Common myeloid progenitor, CD34-positive (primary cell): ENCODE measurements at places on chromosomes 1 and 21.

DNA sequence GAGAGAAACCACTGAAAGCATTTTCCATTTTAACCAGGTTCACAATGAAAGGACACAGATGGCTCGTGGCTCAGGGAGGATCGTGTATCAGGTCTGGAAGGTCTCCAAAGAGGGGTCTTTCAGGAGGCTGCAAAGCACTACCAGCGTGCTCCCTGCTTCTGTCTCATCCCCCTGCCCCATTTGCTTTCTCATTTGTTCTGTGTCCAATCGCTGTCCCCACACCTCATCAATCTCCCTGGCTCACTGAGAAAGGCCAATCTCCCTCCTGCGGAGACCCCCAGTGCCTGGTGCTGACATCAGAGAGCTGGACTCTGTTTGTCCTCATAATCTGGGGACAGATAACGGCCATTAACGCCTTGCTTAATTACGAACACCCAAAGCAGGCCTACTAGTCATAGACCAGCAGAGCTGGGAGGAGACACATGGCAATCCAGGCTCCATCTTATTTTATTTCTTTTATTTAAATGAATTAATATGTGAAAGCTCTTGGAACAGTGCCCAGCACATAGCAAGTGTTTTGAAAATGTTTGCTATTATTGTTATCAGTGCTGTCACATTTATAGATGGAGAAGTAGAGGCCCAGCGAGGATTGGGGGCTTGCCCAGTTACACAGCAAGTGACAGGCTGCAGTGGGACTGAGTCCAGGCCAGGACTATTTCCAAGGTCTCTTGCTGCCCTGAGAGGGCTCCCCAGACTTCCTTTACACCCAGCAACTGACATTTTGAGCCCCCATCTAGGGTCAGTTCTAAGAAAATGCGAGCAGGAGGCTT is 341.0 kb upstream of the USP24 start:
- H3K27me3 ChIP-seq, result no peaks in the 10 kb centered on the region
- H3K4me1 ChIP-seq, result no peaks in the 10 kb centered on the region
- no peaks in the 10 kb centered on the region for H3K36me3 ChIP-seq
- H3K27ac ChIP-seq, result no peak overlapping the region
- no peak overlapping the region for H3K4me3 ChIP-seq
- DNase-seq, result no peak

DNA sequence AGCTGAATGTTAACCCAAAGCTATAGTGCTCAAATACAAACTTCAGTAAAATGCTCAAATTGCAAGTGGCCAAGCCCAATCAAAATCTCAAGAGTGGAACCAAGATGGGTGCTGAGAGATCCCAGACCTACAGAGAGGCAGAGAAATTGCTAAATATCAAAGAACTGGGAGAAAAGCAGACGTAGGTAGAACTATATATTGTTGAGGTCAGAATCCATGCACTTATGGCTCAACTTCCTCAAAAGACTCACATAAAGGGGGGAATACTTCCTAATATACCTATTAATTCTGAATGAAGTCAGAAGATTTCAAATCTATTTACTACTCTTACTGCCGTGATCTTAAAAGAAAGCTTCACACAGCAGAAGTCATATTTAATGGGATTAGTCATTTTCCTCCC is 65.2 kb downstream of the PUM1 start:
- peaks cover 69% of the 10 kb centered on the region for H3K36me3 ChIP-seq
- no peak overlapping the region for H3K4me3 ChIP-seq
- H3K27ac ChIP-seq, result no peak overlapping the region

GRCh38 chr1:182196897-182197870 is 135.7 kb upstream of the ZNF648 start:
- DNase-seq, result no peak
- H3K27ac ChIP-seq, result no peak overlapping the region
- H3K4me1 ChIP-seq, result no peaks in the 10 kb centered on the region
- no peaks in the 10 kb centered on the region for H3K36me3 ChIP-seq
- H3K27me3 ChIP-seq, result no peaks in the 10 kb centered on the region

GRCh38 chr1:201938440-201939035 is 7.8 kb downstream of the LMOD1 start:
- H3K4me1 ChIP-seq, result no peaks in the 10 kb centered on the region
- no peaks in the 10 kb centered on the region for H3K36me3 ChIP-seq
- H3K27me3 ChIP-seq, result peaks cover 5% of the 10 kb centered on the region
- DNase-seq, result no peak
- H3K4me3 ChIP-seq, result no peak overlapping the region

DNA sequence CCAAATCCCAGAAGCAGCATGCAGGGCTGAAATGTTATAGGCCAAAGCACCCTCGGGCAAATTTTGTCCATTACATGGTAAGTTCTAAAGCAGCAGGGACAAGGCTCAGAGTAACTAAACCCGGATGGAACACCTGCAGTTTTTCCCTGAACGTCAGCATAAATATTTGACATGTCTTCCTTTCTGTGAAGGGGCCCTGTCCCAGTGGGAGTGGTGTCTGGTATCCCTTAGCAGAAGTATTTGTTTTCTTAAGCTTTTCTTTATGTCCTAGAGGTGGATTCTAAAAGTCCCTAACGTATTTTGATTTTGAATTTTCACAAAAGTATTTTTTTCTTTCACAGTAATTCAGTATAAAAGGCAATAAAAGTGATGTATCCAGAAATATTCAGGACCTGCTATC is 223.9 kb downstream of the ST6GALNAC3 start:
- no peaks in the 10 kb centered on the region for H3K36me3 ChIP-seq
- no peak overlapping the region for H3K27ac ChIP-seq
- H3K4me1 ChIP-seq, result no peaks in the 10 kb centered on the region
- no peaks in the 10 kb centered on the region for H3K27me3 ChIP-seq
- no peak overlapping the region for H3K4me3 ChIP-seq

- no peak overlapping the region for H3K4me3 ChIP-seq
- H3K36me3 ChIP-seq, result no peaks in the 10 kb centered on the region
- no peak overlapping the region for H3K27ac ChIP-seq
- no peaks in the 10 kb centered on the region for H3K27me3 ChIP-seq
Measured at GRCh38 chr1:67629370-67630075, 55.5 kb upstream of the GADD45A start.

DNA sequence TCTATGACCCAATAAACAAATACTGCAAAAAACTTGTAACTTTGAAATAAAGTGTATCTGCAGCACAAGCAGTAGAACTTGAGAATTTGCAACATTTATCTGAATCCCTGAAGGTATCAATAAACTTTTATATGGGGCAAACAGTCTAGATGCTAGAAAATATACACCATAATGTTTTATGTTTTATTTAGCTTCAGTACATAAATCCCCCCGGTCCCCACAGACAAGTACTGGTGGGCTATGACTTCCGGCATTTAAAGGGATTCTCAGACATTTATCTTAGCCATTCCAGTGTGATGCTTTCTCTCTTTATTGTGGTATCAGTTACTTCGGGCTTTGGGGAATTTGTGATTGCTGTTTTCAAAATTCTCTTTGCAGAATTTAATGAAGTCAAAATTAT is 390.4 kb downstream of the SIPA1L2 start:
- H3K27ac ChIP-seq, result no peak overlapping the region
- DNase-seq, result no peak
- H3K4me1 ChIP-seq, result no peaks in the 10 kb centered on the region
- no peak overlapping the region for H3K4me3 ChIP-seq

DNA sequence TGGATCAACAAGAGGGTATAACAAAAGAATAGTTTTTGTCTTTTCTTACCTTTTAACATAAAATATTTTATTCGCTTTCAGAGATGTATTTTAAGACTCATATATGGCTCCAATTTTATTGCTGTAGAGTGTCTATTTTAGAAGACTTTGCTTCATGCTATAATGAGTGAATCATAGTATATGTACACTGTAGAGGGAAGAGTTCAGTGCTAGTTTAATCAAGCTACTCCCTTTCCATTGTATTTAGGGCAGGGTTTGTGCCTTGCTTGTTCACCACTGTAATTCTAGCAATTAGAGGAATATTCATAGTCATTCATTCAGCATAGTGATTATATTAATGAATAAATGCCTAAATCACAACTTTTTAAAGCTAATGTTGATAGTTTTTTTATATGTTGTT is 78.8 kb downstream of the CEP350 start:
- no peak overlapping the region for H3K27ac ChIP-seq
- no peak overlapping the region for H3K4me3 ChIP-seq
- no peaks in the 10 kb centered on the region for H3K27me3 ChIP-seq
- no peak for DNase-seq
- H3K36me3 ChIP-seq, result peaks cover 19% of the 10 kb centered on the region

GRCh38 chr1:161502181-161502580 is 3.1 kb upstream of the FCGR2A start:
- H3K4me1 ChIP-seq, result peaks cover 73% of the 10 kb centered on the region
- H3K27ac ChIP-seq, result no peak overlapping the region
- no peak for DNase-seq
- no peak overlapping the region for H3K4me3 ChIP-seq
- no peaks in the 10 kb centered on the region for H3K36me3 ChIP-seq

GRCh38 chr21:46465651-46466050 is 7.0 kb downstream of the DIP2A start:
- no peak overlapping the region for H3K27ac ChIP-seq
- H3K36me3 ChIP-seq, result peaks cover 12% of the 10 kb centered on the region
- no peaks in the 10 kb centered on the region for H3K4me1 ChIP-seq
- H3K27me3 ChIP-seq, result no peaks in the 10 kb centered on the region
- DNase-seq, result no peak

- no peaks in the 10 kb centered on the region for H3K4me1 ChIP-seq
- no peaks in the 10 kb centered on the region for H3K27me3 ChIP-seq
- no peak overlapping the region for H3K27ac ChIP-seq
- no peak for DNase-seq
Measured at GRCh38 chr1:177448036-177448615, 277.4 kb downstream of the BRINP2 start.

DNA sequence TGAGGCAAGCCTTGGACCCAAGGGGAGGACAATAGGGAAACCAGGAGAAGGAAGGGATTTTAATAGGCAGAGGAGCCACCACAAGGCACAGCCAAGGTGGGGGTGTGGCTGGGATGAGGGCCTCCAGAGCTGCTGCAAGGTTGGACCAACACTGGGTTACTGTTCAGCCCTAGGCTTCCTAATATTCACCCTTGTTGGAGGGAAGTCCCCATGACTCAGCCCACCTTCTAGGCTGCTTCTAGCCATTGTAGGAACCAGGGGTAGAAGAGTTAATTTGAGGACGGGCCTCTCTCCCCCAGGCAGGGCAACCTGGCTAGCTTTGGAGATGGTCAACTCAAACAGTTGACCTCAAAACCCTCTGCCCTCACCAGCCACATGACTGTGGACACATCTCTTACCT is 59.5 kb downstream of the KCNN3 start:
- no peak overlapping the region for H3K27ac ChIP-seq
- no peak overlapping the region for H3K4me3 ChIP-seq
- no peak for DNase-seq
- no peaks in the 10 kb centered on the region for H3K27me3 ChIP-seq

- H3K27me3 ChIP-seq, result no peaks in the 10 kb centered on the region
Measured at GRCh38 chr1:181097242-181097641, 8.7 kb downstream of the IER5 start.

- peaks cover 2% of the 10 kb centered on the region for H3K4me1 ChIP-seq
- no peak overlapping the region for H3K4me3 ChIP-seq
- H3K27ac ChIP-seq, result no peak overlapping the region
- no peaks in the 10 kb centered on the region for H3K36me3 ChIP-seq
Measured at GRCh38 chr1:200733907-200734306, 4.8 kb upstream of the CAMSAP2 start.

- DNase-seq, result no peak
- H3K4me1 ChIP-seq, result no peaks in the 10 kb centered on the region
- no peak overlapping the region for H3K4me3 ChIP-seq
- peaks cover 12% of the 10 kb centered on the region for H3K36me3 ChIP-seq
- no peaks in the 10 kb centered on the region for H3K27me3 ChIP-seq
- H3K27ac ChIP-seq, result no peak overlapping the region
Measured at GRCh38 chr1:198283222-198283621, 126.4 kb downstream of the NEK7 start.
